ENCODE measurements at places on chromosomes 7 and 10.

DNA sequence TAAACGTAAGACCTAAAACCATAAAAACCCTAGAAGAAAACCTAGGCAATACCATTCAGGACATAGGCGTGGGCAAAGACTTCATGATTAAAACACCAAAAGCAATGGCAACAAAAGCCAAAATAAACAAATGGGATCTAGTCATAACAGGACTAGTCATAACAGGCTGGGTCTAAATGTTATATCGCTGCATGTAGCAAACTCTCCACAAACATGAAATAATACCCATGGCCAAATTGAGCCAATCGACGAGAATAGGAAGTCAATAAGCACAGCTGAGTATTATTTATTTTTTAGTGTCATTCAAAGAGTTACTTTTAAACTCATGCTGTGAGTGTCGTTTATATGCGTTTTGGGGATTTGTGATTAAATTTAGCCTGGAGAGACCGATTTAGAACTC lies 225.1 kb downstream of the TFEC start:
- no peak for DNase-seq

DNA sequence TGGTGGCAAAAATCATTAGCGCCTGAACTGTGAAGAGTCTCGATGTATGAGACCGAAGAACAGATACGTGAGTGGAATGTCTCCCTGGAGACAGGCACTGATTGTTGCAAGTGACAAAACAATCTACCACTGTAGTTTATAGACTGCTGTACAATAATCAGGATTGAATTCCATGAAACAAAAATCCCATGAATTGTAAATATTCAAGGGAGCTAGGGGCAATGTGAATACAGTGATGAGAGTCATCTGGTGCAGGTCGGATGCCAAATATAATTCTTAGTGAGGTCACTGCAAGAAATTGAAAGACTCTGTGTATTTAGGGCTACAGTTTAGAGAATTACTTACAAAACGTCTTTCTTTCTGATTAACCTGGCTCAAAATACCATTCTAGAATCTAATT lies 594.4 kb upstream of the VSTM2A start:
- DNase-seq, result no peak

GRCh38 chr7:28169230-28169629 lies 11.4 kb downstream of the JAZF1 start:
- DNase-seq, result no peak

- DNase-seq, result no peak
Measured at GRCh38 chr10:131695496-131696165, 205.2 kb upstream of the PPP2R2D start.
